ENCODE measurements at places on chromosomes 13 and 19.

- no peak for DNase-seq
These were observed 16.5 kb upstream of the SPACA6 start for GRCh38 chr19:51676566-51677083.

DNA sequence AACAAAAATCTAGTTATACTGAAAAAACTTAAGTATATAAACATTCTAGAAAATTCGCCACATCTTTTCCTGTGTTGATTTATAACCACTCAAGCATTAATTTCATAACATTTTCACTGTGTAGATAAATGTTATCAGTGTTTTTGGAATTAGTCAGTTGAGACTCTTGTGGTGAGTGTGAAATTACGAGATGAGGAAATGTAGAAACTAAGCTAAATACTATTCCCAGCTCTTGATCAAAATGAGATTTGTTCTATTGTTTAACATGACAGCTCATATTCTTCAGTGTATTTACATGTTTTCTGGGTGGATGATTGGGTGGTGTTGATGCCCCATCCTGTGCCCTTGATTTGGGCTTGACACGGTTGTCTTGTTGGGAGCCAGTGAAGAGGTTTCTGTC, 406.8 kb downstream of the DACH1 start:
- no peak for DNase-seq

DNA sequence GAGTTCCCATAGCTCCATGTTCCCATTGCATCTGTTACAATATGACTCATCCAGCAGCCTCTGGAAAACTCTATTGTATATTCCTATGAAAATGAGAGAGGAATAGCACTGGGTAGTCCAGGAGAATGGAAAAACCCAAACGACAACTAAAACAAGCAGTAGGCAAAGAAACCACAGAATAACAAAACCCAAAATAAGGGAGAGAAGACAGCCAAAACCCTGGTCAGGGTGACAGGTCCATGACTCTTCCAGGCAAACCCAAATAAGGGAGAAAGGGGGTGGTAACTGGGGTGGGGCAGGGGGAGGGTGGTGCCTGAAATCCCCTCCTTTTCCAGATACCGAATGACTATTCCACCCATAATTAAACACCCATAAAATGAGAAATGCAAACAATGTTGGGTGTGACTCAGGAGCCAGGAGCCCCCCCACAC, 4.0 kb upstream of the ZNF8 start:
- DNase-seq, result no peak

DNA sequence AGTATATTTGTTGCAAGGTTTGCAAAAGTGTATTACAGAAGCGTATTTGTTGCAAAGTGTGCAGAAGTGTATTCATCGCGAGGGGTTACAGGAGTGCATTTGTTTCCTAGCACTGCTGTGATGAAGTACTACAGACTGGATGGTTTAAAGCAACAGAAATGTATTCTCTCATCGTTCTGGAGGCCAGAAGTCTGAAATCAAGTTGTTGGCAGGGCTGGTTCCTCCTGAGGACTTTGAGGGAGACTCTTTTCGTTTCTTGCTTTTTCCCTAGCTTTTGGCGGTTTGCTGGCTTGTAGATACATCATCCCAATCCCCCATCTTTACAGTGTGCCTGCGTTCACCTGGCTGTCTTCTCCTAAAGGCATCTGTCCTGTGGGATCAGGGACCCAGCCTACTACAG, 127.9 kb upstream of the USP29 start:
- no peak for DNase-seq

DNA sequence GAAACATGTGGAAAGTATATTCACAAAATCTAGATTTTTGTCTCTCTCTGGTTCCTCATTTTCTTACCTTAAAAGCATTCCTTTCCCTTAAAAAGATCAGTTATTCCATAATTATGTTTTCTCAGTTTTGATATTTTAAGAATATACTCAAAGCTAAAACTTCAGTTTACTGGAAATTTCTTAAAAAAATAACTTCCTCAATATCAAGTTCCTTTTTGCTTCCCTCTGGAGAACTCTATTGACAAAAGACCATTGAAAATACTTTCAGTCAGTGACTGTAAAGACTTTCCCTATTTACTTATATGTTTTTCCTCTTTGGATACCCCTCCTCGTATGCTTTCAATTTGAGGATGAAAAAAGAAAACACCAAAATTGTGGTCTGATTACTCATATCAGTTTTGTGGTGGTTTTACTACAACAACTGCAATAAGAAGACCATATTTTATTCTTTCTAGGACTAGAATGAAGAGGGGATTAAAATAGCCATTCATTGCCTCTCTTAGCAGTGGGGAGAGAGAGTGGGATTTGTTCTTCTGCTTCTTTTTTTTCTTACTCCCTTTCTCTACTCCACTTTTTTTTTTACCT, 113.2 kb downstream of the ESD start:
- DNase-seq, result no peak
